AG08396 (cell line): ENCODE measurements at places on chromosomes 7 and 10.

- no peak for DNase-seq
Measured at GRCh38 chr7:143514487-143514886, 36.8 kb downstream of the TAS2R41 start.

DNA sequence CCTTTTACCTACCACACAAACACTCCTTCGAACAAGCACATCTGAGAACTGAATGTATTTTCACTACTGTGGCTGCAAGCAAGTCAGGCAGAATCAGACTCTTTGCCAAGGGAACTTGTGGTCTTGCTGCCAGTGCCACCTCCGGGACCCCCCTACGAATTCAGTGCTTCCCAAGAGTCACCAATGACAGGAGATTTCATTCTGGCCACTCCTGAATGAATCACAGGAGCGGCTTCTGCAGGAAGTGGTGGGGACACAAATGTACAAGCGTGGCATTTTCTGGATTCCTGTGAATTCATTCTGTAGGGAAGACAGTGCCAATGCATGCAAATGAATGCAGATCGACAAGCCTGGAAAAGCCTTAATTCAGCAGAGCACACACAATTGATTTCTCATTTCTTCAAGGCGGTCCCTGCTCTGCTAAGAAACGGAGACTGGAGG lies 161.2 kb downstream of the CAMK1D start:
- DNase-seq, result no peak

DNA sequence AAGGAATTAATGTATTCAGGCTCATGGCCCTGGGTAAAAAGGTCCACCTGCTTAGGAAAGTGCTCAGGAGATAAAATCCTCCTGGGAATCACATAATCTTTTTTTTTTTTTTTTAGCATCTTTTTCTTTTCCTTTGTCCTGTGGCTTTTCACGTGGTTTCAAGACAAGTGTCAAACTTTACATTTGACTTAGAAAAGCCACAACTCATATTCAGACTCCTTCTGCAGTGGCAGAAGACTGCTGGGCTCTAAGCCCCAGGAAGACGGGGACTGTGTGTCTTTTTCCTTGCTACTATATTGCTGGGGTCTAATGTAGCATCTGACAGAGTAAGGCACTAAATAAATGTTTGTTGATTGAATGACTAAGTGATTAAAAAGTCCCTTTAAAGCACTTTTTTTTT lies 127.5 kb upstream of the ANKRD1 start:
- no peak for DNase-seq

- no peak for DNase-seq
Measured at GRCh38 chr7:94335586-94335985, 59.1 kb upstream of the COL1A2 start.

DNA sequence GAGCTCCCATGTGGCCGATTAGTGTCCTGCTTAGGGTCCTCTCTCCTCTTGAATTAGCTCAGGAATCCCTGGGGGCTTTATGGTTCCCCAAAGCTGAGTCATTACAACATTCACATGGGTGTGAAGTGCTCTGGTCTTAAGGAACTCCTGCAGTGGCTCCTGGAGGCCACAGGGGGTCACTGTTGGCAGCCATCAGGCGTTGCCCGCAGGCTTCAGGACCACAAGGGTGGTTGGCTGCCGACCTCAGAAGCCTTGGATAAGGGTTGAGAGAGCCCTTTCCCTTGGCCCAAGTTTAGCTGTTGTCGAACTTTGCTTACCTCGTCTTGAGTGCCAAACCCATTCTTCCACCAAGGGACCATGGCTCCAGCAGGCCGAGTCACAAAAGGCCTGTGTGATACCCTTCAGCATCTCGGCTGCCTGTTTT lies 61.7 kb downstream of the SH2D4B start:
- peak; percentile 56 for DNase-seq

DNA sequence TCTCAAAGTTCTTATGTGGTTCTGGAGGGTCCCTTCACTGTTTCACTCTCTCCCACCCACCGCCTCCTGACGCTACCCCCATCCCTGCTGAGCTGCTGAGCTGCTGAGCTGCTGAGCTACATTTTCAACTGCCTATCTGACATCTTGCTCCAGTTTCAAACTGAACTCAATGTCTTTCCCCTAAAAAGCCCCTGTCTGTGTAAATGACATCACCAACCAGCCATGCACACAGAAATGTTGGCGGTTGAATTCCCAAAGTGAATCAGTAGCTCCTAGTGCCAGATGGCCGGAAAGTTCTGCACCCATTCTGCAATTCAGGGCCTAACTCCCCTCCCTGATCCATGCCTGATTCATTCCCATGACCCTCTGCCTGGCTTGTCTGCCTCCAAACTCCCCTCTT lies 71.2 kb downstream of the WNT2 start:
- DNase-seq, result peak; percentile 35

GRCh38 chr10:1208366-1209311 lies 152.5 kb downstream of the WDR37 start:
- no peak for DNase-seq
